Renal pelvis (tissue), 12 donors: ENCODE measurements at places on chromosomes 7 and 10. TPM values are rescaled to one million over a fixed set of nuclear protein-coding genes. Genes with fewer than 3 reads are reported as not detected.

DNA sequence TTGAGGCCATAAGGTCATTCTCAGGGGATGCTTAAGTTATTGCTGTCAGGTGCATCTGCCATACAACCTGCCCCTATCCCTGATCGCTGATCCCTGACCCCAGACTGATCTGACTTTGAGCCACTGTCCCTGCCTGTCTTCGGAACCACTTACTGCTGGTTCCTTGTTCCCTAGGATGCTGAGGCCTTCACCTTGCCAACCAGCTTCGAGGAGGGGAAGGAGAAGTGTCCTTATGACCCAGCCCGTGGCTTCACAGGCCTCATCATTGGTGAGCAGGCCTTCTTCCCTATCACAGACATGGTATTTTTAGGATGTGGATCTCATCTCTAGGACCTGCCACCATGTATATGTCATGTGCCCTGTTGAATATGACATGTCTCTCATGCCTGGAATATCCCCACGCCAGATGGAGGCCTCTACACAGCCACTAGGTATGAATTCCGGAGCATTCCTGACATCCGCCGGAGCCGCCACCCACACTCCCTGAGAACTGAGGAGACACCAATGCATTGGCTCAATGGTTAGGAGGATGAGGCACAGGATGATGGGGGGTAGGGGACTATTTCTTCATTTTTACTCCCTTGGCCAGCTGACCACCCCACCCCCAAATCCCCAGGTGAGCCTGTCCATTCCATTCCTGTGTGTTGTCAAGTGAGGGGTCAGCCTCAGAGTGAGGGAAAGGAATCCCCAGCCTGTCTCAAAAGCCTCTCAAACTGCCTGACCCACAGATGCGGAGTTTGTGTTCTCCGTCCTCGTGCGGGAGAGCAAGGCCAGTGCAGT lies 9.0 kb downstream of the MRPL43 start:
- DNase-seq: no peak

DNA sequence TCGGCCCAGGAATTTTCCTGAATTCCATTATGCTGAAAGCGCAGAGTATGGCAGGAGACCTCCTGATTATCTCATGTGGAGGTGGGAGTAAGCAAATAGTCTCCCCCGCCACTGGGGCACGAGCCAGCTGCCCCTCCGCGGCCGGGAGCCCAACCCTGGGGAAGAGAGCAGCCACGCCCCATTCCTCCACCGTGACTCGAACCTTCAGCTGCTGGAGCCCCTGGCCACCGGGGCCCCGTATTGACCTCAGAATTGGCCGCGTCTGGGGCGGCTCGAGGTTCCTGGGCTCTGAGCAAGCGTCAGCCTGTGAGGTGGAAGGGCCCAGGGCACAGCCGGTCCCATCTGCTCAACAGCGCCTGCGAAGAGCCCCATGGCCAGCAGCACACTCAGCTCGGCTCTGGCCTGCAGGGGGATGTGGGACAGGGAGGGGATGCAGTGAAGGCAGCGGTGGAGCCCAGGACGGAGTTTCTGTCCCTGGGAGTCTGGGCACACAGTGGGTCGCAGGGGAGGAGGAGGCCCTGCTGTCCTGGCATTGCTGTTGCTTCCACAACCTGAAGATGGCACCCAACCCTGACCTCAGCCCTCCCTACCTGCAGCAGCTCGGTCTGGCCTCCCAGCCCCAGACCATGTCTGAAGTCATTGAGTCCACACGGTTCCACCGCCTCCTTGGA lies 97.8 kb downstream of the CHST15 start:
- no peak for DNase-seq

DNA sequence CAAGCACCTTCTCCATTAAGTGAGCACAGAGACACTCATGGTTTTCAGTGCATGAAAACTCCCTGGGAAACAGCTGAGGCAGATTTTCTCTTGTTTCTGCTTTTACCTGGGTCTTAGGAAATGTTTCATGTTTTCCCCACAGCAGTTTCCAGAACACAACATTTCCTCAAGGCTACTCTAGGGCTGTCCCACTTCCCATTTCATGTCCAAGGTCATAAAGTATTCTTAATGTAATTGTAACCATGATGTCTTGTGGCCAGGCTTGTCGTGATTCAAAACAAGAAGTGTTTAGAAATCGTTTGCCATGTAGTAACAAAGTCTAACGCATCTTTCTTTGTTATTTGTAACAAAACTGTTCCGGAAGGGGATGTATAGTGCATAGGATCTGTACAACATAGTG lies 83.8 kb upstream of the NRP1 start:
- DNase-seq: no peak

- DNase-seq: no peak
Measured at GRCh38 chr10:34705563-34705962, 109.5 kb downstream of the PARD3 start.

GRCh38 chr10:110546077-110546476 lies 21.4 kb upstream of the SMC3 start:
- no peak for DNase-seq

DNA sequence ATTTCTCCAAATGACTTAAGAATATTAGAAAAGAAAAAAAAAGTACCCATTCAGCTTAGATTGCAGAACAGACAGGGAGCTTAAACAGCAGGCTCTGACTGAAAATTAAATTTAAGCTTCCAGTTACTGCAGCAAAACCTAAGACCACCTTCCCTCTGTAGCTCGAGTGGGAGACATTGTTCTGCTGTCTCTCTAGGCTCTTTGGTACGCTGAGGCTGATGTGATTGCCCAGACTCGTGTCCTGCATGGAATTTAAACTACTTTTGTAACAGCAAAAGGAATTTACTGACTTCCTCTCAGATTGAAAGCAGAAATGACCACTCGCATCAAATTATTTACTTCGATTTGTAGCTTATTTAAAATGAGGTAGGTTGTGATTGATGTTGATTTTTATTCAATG lies 124.6 kb downstream of the LRRTM3 start:
- DNase-seq: no peak

DNA sequence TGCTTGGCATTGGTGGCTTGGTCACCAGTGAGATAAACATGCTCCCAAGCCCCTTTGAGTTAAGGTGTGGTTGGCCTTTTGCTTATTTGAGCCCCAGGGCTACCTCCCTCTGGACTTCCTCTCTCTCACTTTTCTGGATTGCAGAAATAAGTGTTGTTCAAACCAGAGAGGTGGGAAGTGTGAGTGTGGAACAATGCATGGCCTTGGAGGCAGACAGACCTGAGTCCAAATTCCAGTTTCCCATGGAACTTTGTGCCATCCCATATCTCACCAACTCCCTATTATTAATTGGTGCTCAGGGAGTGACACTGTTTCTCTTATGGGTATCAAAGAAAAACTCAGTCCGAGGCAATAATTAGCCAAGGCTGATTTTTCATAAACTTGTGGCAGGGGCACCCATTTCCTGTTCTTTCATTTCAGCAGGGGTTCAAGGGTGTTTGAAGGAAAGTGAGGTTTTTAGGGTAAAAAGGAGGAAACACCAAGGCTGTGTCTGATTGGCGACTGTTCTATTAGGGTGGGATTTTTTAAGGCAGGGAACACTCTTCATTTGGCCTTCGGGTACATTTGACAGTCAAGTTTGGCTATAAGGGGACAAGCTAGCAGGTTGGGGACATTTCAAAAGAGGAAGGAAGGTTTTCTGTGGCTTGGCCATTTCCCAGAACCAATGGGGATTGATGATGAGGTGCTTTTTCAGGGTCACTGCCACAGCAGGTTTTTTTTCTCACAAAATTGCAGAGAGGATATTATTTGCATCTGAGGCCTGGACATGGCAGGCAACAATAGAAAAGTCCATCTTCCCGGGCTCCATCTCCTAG lies 148.8 kb upstream of the NPY start:
- no peak for DNase-seq

DNA sequence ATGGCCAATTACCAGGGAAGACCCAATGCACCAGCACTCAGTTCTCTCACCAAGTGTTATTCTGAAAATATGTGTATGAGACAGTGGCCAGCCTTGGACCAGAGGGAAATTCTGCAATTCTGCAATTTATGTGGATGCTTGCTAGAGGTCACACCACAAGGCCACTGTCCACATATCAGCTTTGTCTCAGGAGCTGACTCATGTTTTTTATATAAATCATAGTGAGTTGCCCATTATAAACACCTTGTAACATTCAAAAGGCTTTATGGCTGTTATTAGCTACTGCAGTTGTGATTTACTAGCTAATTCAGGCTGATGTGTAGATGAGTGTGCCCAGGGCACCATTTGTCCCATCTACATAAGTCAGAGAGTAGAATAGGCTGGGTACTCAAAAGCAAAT lies 649.0 kb downstream of the LRMDA start:
- no peak for DNase-seq

DNA sequence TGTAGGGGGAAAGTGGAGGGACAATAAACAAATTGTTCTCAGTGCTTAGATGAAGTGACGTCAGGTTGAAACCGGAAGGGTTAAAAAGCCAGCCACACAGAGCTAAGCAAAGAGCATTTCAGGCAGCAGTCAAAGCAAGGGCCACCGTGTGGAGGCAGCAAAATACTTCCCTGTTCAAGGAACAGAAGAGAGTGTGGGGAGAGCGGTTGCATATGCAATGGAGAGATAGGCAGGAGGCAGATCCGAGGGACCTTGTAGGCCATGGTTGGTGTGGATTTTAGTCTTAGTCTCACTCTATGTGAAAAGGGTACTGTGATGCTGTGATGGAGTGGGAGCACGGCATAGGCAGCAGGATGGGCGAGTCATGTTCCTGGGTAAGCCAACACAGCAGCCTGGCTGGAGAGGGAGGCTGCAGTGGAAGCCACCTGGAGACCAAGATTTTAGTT lies 3.8 kb upstream of the STN1 start:
- no peak for DNase-seq

IRF5 gene
- 14.8 TPM for polyA plus RNA-seq

PSD gene
- polyA plus RNA-seq: 12.2 TPM

DNA sequence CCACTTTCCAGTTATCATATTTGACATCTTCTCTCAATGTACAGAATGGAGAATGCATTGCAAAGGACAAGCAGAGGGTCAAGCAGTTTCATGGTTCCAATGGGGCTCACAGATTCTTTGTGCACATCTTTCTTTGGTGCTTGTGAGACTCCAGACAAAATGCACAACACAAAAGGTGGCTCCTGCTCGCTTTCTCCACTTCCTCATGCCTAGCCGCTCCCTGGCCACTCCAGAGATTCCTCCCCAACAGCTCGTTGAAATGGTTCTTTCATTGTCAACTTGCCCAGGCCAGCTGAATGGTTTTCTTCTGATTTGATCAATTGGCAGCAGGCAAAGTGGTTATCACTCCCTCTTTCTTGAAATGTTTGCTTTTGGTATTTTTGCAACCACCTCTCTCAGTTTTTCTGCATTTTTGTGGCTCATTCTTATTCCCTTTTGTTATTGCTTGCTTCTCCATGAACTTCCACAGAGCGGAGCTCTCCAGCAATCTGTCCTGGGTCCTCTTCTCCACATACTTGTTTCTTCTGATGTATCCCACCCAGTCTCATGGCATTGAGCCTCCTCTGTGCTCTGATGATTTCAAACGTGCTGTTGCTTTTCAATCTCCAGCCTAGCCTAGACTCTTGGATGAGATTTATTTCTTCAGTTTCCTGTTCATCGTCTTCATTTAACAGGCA lies 507.8 kb upstream of the MKI67 start:
- DNase-seq: no peak

DNA sequence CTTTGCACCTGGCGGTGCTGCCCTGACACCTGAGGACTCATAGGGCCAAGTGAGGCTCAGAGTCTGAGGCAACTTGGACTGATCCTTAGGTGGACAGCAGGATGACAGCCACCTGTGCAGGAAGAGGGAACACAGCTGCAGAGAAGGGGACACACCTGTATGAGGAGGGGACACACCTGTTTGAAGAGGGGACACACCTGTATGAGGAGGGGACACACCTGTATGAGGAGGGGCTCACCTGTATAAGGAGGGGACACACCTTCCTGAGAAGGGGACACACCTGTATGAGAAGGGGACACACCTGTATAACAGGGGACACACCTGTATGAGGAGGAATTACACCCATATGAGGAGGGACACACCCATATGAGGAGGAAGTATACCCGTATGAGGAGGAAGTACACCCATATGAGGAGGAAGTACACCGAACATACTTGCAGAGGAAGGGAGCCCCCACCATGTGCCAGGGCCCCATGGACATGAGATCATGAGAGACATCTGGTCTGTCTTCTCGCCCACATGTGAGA lies 285.9 kb downstream of the ADARB2 start:
- DNase-seq: no peak

DNA sequence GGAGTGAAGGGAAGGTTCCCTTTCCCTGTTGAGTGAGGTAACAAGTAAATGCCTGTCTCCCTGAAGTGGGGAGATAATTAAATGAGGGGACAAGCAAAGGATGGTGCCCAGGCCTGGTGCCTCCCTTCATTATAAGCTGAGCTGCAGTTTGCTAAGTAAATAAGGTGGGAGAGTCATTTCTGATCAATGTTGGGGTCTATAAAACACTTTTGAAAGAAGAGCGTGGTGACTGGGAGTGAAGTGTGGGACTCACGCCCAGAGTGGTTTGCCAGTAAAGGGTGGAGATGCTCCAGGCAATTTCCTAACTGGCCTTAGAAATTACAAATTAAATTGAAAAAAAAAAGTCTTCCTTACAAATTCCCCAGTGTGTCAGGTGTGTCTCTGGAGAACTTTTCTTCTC lies 9.6 kb upstream of the GPR15LG start:
- DNase-seq: no peak

DNA sequence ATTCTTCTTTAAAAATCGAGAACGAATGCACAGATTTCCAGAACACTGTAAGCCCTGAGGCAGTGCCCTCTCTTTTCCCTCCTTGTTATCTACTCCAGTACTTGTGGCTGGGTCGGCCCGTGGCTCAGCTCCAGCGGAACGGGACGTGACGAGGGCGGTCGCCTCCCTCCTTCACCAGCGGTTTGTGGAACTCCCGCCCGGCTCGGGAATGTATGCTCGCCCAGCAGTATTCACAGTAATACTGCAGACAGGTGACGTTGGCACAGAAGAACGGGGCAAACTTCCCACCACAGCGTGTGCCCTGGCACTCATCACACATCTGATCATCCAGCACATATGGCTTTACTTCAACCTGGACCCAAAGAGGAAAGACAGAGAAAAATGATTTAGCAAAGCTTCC lies 128.5 kb downstream of the BTAF1 start:
- DNase-seq: no peak

NUDT13 gene
- 10.4 TPM for polyA plus RNA-seq

GLCCI1 gene
- polyA plus RNA-seq: 32.8 TPM

GRCh38 chr7:105691082-105691679 lies 109.9 kb upstream of the EFCAB10 start:
- peak; percentile 42 for DNase-seq
